Left renal cortex interstitium (tissue), 4 donors: ENCODE measurements at places on chromosomes 5 and 9. TPM values are rescaled to one million over a fixed set of nuclear protein-coding genes. Genes with fewer than 3 reads are reported as not detected.

MRPL41 gene
- polyA plus RNA-seq = 22.0 TPM

PRLR gene
- polyA plus RNA-seq = 39.0 TPM

NR2F1-AS1 gene
- 58.2 TPM for polyA plus RNA-seq

LVRN gene
- polyA plus RNA-seq = 0.51 TPM

FGD3 gene
- 5.9 TPM for polyA plus RNA-seq

GRCh38 chr5:149279661-149280060 lies 8.0 kb downstream of the AFAP1L1 start:
- no peak for DNase-seq

GRCh38 chr5:178486239-178486641 lies 104.0 kb downstream of the COL23A1 start:
- DNase-seq = no peak

- DNase-seq = no peak
Measured at GRCh38 chr5:56816546-56817081, 1.3 kb downstream of the MAP3K1 start.

DNA sequence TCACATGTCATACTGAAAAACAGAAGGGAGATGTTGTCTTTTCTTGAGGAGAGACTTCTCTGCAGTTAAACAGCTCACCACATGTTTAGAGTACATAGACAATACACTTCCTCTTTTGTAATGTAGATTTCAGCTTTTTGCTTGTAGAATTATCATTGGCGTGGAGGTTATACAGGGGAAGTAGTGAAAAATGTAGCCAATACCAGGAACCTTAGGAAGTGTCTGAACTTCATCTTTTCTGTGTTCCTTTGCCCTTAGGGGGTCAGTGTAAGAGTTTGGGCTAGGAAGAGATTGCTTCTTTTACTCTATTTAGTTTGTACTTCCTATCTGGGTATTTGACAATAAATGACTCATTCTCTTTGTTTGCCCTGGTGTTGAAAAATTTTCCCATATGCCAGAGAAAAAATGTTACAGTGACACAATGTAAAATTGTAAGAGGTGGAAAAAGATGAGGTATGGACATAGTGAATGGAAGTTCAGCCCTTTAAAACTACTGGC lies 21.0 kb upstream of the CDKN2B start:
- DNase-seq = no peak

DNA sequence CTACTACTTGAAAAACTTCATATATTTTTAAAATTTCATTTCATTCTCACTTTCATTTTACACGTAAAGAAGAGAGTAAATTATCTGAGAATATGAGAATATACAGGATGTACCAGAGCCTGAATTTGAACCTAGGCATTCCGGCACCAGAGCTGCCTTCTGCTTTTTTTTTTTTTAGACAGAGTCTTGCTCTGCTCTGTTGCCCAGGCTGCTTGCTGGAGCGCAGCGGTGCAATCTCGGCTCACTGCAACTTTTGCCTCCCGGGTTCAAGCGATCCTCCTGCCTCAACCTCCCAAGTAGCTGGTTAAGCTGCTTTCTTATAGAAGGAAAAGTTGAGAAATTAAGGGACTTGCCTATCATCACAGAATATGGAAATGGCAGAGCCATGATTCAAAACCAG lies 540.1 kb downstream of the EBF1 start:
- DNase-seq = no peak

GRCh38 chr9:21452681-21453080 lies 12.4 kb downstream of the IFNA1 start:
- DNase-seq = no peak

GRCh38 chr9:129637102-129637501 lies 4.8 kb downstream of the ASB6 start:
- DNase-seq = no peak

- no peak for DNase-seq
Measured at GRCh38 chr5:32076699-32077695, 97.1 kb downstream of the GOLPH3 start.
